ENCODE measurements at places on chromosomes 7 and 10.

- peak; percentile 39 for DNase-seq
Measured at GRCh38 chr7:124655990-124656389, 109.6 kb downstream of the GPR37 start.

DNA sequence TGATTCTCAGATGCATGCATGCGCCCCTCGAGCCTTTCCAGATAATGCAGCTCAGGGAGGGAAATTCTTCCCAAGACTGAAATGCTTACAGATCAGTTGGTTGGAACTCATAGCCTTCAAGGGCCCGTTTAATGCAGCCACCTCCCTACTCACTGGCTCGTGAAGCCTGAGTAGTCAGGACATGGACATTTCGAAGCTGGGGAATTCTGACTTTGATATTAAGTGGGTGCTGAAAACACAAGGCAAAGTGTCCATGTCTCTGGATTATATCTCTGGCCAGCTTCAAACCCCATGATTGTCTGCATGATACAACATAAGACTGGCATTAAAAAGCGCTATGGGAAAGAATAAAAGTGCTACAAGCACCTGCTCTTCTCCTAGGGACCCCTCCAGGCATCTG lies 207.5 kb downstream of the HERPUD2 start:
- no peak for DNase-seq

DNA sequence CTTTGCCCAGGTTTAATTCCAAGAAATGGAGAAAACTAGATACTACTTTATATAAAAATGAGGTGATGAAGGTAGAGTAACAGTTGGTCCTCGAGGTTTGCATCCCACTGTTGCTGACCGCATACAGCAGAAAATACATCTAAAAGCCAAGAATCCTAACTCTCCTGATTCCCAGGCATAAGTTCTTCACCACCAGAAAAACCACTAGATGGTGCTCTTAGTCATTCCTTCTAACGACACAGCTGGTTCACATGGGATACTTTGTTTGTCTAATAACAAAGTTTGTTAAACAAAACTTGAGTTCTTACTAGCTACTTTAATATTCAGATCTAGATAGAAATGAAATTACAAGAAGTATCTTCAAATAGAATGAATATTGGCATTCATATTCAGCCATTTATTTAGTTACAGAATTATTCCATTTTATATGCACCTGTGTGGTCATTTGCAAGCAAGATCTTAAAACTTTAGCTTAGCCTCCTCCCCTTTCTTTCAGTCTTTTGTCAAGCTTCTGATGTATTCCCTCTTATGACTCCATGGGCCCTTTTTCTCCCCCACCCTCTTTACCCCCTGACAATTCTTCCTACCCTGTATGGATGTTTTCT lies 54.1 kb upstream of the CYP26C1 start:
- no peak for DNase-seq

DNA sequence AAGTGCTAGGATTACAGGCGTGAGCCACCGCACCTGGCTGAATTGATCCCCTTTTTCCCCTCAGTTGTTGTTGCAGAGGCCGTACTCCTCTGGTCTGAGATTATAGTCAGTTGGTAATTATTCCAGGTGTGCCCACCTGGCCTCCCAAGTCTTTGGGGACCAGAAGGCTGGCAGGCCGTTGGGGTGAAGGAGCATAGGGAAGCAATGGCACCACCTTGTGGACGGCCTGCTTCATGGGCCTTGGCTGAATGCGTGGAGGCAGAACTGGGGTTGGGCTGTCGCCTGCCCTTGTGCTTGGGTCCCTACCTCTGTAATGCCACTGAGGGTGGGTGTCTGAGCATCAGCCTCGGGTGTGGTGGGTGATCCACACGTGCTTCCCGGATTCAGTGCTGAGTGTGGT lies 125.7 kb downstream of the RGS10 start:
- no peak for DNase-seq
